ENCODE measurements at places on chromosomes 3 and 15. TPM values are rescaled to one million over a fixed set of nuclear protein-coding genes. Genes with fewer than 3 reads are reported as not detected.

The ATP13A5 gene
- total RNA-seq, result 0.04 TPM

The CADM2 gene
- total RNA-seq, result 2.8 TPM

The TGM4 gene
- 1.2 TPM for total RNA-seq

The DLL4 gene
- total RNA-seq, result 0.10 TPM

The GPR149 gene
- total RNA-seq, result not detected

The CHRM5 gene
- not detected for total RNA-seq

The ST8SIA2 gene
- 0.04 TPM for total RNA-seq

The CP gene
- 2.6 TPM for total RNA-seq

The TPRG1 gene
- 0.35 TPM for total RNA-seq

The ATR gene
- 17.2 TPM for total RNA-seq

The HMG20A gene
- 28.8 TPM for total RNA-seq

The TIMP4 gene
- total RNA-seq, result 0.52 TPM

The C3orf85 gene
- total RNA-seq, result not detected

The TRIM42 gene
- not detected for total RNA-seq

The TTLL13 gene
- total RNA-seq, result 0.06 TPM

The ACAN gene
- not detected for total RNA-seq

The ARPP21 gene
- total RNA-seq, result 0.41 TPM

The SFMBT1 gene
- total RNA-seq, result 8.0 TPM

The GOLIM4 gene
- 42.0 TPM for total RNA-seq

The ALDH1A3 gene
- 54.3 TPM for total RNA-seq

The FSIP1 gene
- total RNA-seq, result 1.3 TPM

The ISLR2 gene
- not detected for total RNA-seq

The SLC35G2 gene
- 8.0 TPM for total RNA-seq

The ST3GAL6 gene
- total RNA-seq, result 11.9 TPM

The SUCNR1 gene
- total RNA-seq, result 1.2 TPM

The LEKR1 gene
- 11.5 TPM for total RNA-seq

The NFKBIZ gene
- total RNA-seq, result 8.0 TPM

The LTF gene
- total RNA-seq, result not detected

The FEZF2 gene
- total RNA-seq, result not detected

The STRC gene
- 0.08 TPM for total RNA-seq

The ALS2CL gene
- 0.39 TPM for total RNA-seq

The STRIT1 gene
- not detected for total RNA-seq
